ENCODE measurements at places on chromosomes 16 and 17.

DNA sequence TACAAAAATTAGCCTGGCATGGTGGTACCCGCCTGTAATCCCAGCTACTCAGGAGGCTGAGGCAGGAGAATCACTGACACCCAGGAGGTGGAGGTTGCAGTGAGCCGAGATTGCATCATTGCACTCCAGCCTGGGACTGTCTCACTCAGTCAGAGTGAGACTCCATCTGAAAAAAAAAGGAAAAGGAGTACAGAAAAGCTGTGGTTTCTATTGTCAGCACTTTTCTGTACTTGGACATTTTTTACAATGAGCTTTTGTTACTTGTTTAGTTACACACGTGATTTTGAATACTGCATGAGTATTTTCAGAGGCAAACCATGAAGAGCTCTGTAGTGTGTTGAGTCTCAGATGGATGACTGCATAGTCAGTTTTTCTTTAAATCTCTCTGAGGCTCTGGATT, 26.3 kb downstream of the ZC3H18 start:
- no peak for DNase-seq

- DNase-seq, result peak; percentile 21
Measured at GRCh38 chr17:15490634-15491261, 23.3 kb upstream of the CDRT4 start.

- peak; percentile 25 for DNase-seq
Measured at GRCh38 chr16:19330841-19331397, 45.4 kb downstream of the CLEC19A start.

- DNase-seq, result no peak
Measured at GRCh38 chr17:19348081-19348650, 14.4 kb downstream of the B9D1 start.

GRCh38 chr16:66846266-66846665, 2.1 kb downstream of the CA7 start:
- DNase-seq, result no peak

DNA sequence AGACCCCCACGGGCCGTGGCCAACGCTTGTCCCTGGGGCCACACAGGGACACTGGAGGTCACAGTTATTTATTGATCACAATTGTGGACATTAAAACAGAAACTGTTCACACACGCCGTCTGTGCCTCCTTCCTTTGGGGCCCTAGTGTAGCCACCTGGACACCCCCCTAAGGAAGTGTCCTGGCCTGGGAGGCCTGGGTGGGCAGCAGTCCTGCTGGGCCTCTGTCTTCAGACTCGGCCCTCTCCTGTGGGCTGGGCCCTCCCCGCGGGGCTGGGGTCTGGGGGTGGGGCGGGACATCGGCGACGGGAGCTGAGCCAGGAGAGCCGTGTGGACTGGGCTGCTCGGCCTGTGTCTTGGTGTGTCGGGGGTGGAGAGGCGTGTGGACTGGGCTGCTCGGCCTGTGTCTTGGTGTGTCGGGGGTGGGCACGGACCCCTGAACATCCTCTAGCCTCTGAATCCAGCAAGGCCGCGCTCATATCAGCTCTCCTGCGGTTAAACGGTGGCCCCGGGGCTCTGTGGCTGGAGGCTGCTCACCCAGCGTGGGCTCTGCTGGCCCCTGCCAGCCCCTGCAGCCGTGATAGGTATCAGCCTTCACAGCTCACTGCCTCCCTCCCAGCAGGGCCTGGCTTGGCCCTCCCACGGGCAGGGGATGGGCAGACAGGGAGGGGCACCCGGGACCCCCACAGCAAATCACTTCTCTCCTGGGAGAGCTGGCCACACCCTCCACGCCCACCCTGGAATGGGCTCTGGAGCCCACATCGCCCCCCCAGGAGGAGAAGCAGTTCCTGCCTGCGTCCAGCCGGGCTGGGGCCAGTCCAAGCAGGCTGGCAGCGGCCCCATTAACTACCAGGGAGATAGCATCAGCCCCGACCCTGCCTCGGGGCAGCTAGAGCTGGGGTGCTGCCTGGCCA, 1.1 kb upstream of the NHLRC4 start:
- peak; percentile 41 for DNase-seq

- no peak for DNase-seq
Measured at GRCh38 chr16:77822661-77823060, 34.3 kb downstream of the VAT1L start.

GRCh38 chr17:7177954-7178477, 1.2 kb downstream of the ASGR1 start:
- DNase-seq, result peak; percentile 83

- DNase-seq, result peak; percentile 60
Measured at GRCh38 chr16:51994597-51994996, 552.3 kb downstream of the TOX3 start.

DNA sequence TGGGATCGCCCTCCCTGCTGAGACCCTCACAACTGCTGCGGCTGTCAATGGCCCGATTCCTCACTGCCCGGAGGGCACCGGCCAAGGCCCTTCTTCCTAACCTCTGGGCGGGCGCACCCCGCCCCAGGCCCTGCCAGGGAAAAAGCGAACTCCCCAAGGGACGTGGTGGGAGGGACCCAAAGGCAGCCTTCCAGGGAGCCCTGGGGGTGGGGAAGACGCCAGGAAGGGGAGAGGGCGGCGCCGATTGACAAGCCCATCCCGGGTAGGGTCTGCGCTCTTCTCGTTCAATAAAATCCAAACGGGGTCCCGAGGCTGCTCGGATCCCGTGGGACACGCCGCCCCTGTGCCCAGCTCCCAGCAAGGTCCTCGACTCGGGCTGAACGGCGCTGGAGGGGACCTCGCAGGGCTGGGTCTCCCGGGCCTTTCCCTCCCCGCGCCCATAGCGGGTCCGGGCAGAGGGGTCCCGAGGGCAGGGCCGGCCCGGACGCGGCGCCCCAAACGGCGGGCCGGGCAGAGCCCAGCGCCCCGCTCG, 416 bp downstream of the KIFC3 start:
- DNase-seq, result peak; percentile 64

DNA sequence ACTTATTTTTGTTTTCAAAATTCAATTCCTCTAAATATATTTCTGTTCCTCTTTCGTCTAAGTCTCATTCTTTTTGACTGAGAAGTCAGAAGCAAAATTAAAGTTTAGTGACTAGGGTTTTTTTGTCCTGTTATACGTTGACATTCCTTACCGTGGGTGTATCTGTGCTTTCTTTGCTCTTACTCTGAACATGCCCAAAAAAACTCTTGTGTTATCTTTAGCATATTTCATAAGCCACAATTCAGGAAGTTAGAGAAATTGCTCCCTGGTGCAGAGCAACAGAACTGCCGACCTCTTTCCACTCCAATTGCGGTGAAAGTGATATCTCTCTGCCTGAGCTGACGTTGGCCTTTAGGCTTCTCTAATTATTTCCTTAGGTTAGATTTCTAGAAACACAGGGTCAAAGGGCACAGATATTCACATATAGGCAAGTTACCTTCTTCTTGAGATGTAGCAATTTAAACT, 65.7 kb downstream of the CENPV start:
- DNase-seq, result peak; percentile 44

DNA sequence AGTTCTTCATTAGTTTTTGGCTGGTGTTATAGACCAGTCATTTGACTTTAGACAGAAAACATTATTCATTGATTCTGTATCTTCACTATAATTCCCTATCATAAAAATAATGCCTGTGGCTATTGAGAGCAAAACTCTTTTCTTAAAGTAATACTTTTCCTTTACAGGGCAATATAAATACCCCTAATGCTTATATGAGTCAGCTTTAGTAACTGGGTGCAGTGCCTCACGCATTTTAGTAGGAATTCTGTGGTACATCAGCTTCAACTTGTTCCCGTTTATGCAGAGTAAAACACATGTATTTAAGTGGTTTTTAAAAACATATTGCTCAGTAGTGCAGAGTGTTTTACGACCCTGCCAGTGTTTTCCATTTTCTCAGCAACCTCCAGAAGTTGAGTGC, 68.1 kb downstream of the SEC14L1 start:
- DNase-seq, result no peak

DNA sequence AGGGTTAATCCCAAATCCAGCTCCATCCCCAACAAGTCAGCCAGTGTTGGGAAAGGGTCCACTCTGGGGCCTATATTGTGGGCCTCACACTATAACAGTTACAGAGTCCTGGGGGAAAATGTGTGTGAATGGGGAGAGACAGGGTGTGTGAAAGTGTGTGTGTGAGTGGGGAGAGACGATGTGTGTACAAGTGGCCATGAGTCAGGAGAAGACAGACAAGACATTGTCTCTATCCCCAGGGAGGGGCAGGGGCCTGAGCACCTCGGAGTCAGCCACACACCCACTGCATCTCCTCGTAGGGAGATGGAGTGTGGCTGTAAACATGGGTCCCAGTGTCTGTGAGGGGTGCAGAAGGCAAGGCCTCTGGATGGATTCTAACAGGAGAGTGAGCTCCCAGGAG, 2.9 kb downstream of the CRHR1 start:
- DNase-seq, result no peak

DNA sequence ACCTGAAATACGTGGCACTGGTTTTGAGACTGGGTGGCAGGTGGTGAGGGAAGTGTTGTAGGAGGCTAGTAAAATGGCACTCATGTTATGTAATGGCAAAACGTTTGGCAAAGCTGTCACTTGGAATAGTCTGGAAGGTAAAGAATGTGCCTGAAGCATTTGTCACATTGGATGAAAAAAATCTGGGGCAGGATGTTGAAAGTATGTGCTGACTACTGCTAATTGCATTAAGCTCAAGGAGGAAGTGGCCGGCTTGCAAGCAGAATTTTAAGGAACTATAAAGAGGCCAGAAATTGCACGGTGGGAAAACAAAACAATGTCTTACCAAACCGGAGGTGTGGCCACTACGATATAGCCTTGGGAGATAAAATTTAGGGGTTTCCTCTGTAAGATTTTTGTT, 26.6 kb upstream of the NLRP1 start:
- no peak for DNase-seq

DNA sequence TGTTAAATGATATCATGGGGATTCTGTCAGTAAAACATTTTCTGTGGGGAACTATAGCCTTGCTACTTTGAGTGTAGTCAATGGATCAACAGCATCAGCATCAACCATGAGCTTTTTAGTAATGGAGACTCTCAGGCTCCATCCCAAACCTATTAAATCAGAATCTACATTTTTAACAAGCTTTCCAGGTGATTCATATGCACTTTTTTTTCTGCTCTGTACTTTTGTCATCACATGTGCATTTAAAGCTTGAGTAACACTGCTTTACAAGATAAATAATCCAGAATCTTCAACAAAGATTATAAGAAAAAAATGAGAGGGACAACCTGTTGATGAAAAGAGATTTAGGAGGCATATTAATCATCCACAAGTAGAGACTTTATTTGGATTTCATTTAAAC, 23.5 kb downstream of the NUP93 start:
- DNase-seq, result no peak

- DNase-seq, result peak; percentile 71
Measured at GRCh38 chr17:57256708-57257112, 387 bp downstream of the MSI2 start.

GRCh38 chr17:17350491-17351355, 47.5 kb downstream of the NT5M start:
- no peak for DNase-seq

DNA sequence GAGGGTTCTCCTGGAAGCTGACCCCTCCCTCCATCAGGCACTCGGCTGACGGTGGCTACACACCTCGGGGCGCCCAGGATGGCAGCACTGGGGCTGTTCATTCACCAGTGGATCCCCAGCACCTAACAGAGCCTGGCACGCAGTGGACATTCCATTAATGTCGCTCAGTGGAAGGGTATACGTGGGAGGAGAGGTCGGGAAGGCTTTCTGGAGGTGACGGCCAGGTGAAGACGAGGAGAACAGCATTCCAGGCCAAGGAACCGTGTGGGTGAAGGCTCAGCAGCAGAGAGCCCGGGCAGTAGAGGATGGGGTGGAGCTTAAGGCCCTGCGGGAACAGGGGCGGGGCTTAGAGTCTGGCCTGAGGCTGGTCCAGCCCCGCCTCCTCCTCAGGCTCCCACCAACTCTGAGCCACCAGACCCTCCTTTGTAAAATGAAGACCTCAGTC, 2.5 kb upstream of the HS3ST6 start:
- DNase-seq, result peak; percentile 84

DNA sequence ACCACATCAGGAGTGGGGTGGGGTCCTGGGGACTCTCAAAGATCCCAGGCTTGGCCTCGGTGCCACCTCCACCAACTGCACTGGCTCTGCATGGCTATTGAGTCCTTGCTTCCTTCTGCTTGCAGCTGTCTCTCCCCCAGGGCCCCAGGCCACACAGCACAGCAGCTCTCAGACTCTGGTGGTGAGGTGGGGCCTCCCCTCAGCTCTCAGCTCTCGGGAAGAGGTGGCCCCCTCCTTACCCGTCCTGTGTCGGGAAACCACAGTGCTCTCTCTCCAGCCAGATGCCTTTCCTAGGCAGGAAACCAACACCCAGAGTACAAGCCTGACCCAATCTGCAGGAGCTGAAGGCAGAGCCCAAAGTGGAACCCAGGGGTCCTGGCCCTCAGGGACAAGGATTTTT, 18.5 kb downstream of the SRCIN1 start:
- no peak for DNase-seq

DNA sequence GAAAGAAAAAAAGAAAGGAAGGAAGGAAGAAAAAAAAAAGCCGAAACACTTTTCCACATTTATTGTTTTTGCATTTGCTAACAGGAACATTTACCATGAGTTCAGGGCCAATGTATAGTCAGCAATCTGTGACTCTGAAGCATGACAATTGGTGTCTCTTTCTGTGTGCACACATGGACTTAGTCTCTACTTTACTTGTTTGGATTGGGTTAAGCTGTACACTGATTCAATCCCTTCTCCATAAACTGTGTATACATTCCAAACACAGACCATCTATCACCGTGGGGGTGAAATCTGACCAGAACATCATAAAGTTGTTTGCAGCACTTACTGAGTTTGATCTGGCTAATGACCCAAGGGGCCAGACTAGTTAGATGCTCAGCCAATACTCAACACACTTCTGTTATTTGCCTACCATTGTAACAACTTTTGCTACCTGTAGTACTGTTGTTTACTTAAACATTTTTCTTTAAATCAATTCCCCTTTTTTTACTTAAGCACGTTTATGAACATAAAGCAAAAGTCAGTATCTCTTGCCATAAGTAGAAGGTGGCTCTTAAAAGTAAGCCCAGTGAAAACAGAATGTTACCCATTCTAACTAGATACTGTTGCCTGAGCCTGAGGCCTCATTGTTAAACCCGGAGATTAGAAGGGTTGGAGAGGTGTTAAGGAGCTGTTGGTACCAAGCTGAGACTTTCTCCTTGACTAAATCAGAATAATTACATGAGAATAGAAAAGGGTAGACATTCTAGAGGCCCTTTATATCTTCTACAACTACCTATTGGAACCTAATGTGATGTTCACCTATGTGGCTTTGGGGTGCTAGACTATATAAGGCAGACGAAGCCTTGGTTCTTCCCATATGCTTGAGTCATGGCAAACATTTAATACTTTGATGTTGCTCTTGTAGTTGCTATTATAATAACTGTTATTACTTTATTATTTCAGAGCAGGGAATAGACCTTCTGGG, 41.8 kb downstream of the SCNN1B start:
- DNase-seq, result no peak

DNA sequence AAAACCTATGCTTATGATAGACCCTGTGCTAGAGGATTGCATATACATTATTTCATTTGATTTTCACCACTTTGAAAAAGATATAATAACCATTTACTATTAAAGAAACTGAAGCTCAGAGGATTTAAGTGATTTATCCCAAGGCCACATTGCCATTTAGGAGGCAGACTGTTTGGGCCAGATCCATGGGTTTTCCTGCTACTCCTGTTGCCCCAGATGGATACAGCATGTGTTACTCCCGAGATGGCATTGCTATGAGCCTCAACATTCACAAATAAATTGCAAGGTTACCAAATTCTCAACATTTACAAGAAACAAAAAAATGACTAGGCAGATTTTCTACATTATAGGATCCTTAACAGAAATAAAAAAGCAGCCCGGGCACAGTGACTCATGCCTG, 322.1 kb upstream of the SOX9 start:
- DNase-seq, result no peak
